ENCODE measurements at places on chromosomes 6 and 20.

DNA sequence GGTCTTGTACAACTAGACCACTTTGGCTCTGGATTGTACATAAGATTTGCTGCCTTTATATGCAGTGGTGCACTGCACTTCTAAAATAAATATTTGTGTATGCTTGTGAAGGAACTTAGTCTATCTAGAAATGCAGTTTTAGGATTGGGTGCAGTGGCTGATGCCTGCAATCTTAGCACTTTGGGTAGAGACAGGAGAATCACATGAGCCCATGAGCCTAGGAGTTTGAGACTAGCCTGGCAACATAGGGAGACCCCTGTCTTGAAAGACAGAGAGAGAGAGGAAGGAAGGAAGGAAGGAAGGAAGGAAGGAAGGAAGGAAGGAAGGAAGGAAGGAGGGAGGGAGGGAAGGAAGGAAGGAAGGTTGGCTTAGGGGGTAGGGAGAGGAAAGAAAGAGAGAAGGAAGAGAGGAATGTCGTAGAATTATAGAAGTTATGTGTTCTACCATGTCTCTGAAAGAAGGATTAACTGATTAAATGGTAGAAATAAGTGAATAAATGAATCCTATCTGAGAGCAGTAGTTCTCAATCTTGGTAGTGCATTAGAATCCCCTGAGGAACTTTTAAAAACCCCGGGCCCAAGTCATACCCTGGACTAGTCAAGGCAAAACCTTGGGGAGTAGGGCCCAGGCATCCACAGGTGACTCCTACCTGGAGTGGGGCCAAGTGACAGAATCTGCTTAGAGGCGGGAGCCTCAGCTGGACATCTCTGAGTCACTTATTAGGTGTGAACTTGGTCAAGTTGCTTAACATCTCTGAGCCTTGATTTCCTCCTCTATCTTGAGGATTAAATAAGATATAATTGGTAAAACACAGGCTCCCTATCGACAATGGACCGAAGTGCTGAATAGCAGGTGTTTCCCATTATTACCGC is 130.3 kb downstream of the ZNF217 start:
- peak; percentile 23 for DNase-seq

- DNase-seq: peak; percentile 59
These were observed 1.0 kb upstream of the DUSP22 start for GRCh38 chr6:291204-291696.

DNA sequence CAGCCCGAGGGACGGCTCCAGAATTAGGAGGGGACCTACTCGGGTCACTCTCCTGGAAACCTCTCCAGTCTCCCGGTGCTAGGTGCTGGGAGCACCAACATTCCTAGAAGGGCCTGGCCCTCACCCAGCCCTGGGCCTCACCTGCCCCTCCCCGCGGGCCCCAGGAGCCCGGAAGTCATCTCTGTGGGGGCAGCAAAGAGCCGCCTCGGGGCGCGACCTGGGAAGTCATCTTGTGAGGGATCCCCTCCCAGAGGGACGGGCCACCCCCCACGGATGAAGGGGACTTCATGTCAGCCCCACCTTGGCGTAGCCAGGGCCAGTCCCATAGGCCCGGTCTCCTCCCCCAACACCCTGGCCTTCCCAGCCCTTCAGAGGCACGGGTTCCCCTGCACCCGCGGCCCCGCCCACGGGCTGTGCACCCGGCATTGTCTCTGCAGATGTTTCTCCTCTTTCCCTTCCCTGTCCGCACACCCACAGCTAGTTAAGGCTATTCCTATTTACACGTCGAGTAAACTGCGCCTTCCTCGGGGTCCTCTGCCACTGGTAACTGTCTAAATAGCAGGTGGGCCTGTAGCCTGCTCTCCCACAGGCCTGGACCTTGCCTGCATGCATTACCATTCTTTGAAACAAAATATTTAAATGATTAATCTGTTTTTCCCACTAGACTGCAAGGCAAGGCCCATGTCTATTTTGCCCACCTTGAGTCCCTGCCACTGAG is 896 bp upstream of the RNASET2 start:
- peak; percentile 4 for DNase-seq

- DNase-seq: no peak
These were observed 2.3 kb downstream of the NKAIN2 start for GRCh38 chr6:123805921-123806320.

DNA sequence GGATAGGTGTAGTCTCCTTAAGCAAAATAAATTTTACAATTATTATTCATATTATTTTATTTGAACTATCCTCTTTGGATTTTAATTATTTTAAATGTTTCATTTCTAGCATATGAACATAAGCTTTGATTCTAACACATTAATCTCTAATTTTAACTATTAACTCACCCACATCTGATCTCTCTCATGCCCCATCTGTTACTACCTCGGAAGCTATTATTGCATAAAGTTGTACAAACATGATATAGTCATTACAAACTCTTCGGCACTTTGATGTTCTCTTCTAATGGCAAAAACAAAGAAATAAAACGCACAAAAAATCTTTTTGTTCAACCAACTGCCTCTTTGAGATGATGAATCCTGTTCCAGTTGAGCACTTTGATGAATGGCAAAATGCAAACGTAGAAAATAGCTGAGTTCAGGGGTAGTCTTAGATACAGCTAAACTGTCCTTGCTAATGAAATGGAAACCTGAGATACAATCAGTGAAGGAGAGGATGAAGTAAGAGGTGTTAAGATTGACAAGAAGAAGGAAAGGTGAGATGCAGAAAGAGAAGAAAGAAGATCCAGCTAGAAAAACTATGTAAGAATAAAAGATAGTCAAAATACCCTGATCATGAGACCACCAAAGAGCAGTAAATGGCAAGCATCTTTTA is 41.1 kb downstream of the EPM2A start:
- DNase-seq: no peak

DNA sequence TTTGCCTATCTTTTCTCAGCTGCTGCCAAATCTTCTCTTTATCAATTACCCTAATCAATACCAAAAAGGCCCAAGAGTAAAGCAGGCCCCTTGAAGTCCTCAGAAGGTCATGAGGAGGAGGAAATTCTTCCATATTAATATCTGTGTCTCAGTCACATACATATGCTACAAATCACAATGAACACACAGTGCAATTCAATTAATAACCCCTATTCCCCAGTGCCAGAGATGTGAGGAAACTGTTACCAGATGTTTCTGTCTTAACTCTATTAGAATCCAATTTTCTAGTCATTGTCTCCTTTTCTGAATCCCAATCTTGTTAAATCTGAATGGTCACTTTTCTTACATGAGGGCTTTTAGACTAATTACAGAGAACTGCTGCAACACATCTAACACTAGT is 45.9 kb upstream of the SLC2A12 start:
- no peak for DNase-seq

GRCh38 chr6:125140808-125141207 is 12.8 kb upstream of the TPD52L1 start:
- no peak for DNase-seq
